Activated T-helper 1 cell treated with anti-CD3 and anti-CD28 coated beads, Interleukin-12 subunit alpha, Interleukin-12 subunit beta, Interleukin-2, Interleukin-4 antibody, amounts not matched to agents 30 ng/mL and 10 ng/mL and 1 ng/mL, durations not matched to agents 14 hours and 24 hours and 36 hours (primary cell): ENCODE measurements at places on chromosomes 4 and X.

DNA sequence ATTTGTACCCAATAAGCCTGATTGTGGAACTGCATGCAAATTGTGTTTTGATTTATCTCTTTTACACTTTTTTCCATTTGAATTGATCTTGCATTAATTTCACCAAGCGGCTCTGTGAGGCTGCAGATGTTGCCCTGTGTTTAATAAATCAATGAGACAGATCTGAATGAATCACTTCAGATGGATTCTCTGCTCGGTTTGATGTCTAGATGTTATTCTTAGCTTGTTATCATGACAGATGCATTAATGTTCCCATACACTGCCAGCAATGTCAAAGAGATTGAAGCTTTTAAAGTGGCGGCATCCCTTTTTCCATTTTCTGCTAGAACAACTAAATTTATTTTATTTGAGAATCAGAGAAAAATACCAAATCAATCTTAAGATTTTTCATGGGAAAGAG is 6.3 kb downstream of the DACH2 start:
- DNase-seq = no peak

- DNase-seq = no peak
These were observed 717 bp upstream of the WFS1 start for GRCh38 chr4:6268650-6269615.

DNA sequence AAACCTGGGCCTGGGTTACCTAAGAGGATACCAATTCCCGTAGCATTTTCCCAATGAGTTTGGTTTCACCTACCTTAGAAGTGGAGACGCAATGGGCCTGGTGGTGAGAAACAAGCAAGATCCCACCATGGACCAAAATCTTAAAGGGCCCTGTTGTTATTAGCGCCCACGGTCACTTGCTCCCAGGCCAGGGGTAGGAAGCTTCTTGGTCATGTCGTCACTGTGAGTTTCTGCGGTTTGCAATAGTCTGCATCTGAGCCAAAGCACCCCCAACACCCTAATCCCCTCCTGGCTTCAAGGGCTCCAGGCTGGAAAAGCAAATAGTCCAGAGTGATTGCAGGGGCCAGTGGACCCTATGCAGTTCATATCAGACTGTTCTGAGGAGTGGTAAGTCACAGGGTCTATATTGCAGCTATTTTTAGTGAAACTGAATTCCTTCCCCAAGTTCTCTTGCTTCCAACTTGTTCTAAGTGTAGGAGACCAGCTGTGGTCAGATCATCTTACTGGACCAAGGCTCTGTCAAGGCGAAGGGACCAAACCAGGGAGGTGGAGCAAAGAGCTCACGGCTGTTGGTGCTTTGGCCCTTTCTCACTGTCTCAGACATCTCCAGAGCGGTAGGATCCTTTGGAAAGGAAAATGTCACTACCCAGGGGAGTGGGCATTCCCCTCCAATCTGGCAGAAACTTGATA is 307.9 kb upstream of the F9 start:
- DNase-seq = no peak

DNA sequence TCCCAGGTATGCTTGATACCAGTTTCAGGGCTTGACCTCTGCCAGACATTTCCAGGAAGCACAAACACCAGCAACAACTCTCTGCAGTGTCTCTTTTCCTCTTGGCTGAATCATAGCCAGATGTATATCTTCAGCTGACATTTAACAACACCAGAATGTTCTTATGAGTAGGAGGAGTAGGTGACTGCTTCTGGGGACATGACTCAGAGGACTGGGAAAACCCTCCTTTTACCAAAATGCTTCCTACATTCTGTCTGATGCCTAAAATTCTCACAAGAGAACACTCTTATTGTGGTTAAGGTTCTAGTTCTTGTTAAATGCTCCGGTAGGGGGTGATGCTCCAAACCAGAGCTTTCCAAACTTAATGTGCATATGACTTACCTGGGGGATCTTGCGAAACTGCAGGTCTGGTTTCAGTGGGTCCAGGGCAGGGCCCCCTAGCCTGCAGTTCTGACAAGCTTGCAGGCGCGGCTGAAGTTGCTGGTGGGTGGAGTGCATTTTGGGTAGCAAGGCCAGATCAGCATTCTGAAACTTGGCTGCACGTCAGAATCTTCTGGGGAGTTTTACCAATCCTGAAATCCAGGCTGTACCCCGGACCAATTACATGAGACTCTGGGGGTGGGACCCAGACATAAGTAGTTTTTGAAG is 329.3 kb upstream of the RPS6KA3 start:
- DNase-seq = peak; percentile 0
